ENCODE measurements at places on chromosomes 4 and X. TPM values are rescaled to one million over a fixed set of nuclear protein-coding genes. Genes with fewer than 3 reads are reported as not detected.

DNA sequence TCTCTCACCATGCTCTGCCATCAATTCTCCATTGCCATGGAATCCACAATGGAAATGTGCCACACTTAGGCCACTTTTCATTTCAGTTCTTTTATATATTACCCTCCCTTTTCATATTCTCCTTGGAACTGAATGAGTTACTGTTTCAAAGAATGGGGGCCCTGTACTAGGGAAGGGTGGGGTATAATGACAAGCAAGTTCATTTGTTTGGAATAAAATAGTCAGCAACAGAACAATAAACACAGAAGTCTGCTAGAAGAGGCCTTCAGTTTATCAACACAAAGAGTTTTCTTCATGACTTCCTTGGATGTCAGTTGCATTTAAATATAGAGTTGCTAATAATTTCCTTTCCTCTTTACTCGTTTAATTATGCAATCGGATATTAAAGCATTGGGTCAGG lies 478.3 kb upstream of the FTHL17 start:
- DNase-seq: no peak

Gene TMPRSS11A
- not detected for polyA plus RNA-seq

Gene PABPC1L2A
- polyA plus RNA-seq: not detected

- no peak for DNase-seq
Measured at GRCh38 chr4:100742045-100742444, 224.2 kb upstream of the EMCN start.

Gene BEX1
- 26.9 TPM for polyA plus RNA-seq

DNA sequence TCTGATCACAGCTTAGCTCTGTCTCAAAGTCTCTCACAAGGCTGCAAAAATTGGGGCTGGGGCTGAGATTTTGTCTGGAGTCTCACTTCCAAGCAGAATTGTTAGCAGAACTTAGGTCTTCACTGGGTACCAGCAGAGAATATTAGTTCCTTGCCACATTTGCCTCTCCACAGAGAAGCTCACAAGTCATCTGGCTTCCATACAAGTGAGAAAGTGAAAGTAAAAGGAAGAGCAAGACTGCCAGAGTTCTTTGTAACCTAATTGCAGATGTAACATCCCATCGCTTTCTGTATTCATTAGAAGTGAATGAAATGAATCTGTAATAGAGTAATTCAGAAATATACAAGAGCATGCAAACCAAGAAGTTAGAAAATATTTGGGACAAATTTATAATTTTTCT lies 624.1 kb upstream of the GNPDA2 start:
- DNase-seq: no peak

DNA sequence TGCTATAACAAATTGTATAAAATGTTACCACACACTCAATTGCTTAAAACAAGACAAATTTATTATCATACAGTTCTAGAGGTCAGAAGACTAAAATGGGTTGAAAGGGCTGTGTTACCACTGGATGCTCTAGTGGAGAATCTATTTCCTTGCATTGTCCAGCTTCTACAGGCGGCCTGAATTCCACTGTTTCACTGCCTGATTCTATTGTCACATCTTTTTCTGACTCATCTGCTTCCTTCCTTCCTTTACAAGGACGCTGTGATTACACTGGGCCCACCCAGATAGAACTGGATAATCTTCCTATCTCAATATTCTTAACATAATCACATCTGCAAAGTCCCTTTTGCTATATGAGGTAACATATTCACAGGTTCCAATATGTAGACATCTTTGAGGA lies 19.4 kb upstream of the ARMCX1 start:
- DNase-seq: no peak

Gene SOX3
- 0.04 TPM for polyA plus RNA-seq

DNA sequence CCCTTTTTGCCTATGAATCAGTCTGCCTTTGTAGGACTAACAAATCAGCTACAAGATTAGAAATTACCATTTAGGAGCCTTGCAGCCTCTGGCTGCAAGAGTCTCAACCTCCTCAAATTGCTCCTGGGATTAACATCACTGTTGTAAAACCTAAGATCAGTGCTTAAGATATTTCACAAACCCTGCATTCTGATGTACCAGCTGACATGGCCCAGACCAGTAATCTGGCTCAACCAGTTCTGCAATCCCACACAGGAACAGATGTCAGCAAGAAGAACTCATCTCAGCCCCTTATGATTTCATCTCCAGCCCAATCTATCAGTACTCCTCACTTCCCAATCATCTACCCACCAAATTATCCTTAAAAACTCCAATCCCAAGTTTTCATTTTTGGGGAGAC lies 32.5 kb upstream of the AADAT start:
- no peak for DNase-seq

Measured in ovary (tissue), 10 donors.